AG08395 (cell line): ENCODE measurements at places on chromosomes 5 and 9.

DNA sequence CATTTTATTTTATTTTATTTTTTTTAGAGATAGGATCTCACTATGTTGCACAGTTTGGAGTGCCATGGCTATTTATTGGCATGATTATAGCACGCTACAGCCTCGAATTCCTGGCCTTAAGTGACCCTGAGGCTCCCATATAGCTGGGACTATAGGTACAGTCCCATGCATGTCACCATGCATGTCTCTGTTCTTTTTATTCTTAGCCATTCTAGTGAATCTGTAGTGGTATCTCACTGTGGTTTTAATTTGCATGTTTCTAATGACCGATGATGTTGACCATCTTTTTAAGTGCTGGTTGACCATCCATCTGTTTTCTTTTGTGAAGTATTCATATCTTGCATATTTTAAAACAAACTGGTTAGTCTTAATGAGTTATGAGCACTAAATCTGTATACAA is 76.1 kb downstream of the SLC44A1 start:
- no peak for DNase-seq

DNA sequence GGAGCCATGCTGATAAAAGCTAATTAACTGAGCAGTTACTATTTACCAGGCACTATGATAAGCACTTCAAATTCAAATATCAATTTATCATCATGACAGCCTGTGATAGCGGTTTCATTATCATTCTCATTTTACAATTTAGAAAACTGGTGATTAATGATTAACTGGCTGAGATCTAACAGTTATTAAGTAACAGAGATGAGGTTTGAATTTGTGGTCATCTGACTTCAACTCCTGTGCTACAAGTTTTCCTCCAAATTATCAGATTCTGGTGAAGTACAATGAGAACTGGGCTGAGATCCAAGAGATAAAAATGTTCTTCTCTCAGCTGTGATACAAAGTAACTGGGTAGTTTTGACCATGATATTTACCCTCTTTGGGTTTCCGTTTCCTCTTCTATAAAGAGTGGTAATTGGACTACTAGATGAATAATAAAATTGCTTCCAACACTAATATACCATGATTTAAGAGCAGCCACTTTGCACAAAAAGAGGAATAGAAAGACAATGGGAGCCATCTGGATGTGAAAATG is 74.5 kb upstream of the CCNG1 start:
- DNase-seq = no peak

GRCh38 chr5:153429761-153430380 is 60.6 kb upstream of the GRIA1 start:
- DNase-seq = no peak

GRCh38 chr9:98449871-98450270 is 194.4 kb upstream of the TBC1D2 start:
- no peak for DNase-seq

DNA sequence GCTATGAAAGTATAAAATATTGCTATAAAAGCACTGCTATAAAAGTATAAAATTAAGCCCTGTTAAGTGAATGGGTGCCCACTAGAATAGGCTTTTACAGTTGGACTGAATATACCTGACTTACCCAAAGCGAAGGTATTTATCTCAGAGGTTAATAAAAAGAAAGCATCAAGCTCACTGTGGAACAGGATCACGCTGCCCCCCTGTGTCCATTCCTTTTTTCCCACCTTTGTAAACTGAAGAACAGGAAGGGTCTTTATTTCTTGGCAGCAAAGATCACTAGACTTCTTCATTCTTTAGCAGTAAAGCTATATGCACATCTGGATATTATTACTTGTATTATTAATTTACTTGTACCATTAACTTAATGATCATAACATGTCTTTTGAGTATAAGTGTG is 22.1 kb upstream of the PLPP6 start:
- DNase-seq = peak; percentile 13

DNA sequence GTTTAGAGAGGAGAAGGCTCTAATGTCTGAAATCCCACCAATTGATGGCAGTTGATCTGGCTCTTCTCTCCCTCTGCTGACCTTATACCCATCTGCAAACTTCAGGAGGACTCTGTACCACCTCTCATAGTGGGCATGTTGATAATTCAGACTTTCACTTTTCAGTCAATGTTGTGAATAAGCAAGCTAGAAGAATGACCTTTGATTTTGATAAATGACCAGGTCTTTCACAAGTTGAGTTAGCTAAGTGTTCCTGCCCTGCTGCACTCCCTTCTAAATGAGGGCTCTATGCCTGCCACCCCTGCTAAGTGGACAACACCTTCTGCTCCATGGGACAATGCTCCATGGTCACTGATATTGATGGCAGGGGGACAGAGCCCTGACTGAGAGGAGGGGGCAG is 74.7 kb downstream of the SPRY4 start:
- no peak for DNase-seq

DNA sequence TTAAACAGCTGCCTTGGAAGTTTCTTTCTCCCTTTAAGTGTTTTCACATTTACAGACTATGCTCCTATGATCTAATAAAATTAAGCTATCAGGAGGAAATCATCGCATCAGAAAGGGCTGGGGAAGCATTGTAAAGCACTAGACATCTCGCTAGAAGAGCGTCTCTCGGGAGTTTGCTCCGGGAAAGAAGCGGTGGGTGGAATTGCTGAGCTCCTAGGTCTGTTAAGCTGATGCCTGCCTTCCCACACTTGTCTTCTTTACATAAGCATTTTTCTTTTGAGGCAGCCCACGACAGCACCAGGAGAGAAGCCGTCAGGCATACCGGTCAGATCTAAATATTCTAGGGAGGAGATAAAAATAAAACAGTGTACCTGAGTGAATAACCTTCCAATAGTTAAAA is 541.7 kb upstream of the TUSC1 start:
- DNase-seq = no peak

DNA sequence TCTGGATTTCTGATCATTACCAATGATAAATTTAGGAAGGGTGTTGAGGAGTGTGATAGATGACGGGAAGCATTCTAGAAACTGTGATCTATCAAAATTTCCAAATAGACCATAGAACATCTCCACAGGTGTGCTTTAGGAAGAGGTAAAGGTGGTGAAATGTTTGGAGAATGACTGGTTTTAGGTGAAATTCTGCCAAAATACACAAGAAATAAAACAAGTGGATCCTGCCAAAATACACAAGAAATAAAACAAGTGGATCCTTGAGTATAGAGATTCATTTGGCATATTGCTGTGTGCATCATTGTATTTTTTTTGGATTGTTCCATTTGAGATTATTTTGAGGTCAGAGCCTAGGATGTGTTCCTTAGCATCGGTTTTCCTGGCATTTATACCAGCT is 88.3 kb upstream of the CTNND2 start:
- no peak for DNase-seq

- DNase-seq = no peak
Measured at GRCh38 chr9:106632621-106633020, 230.3 kb upstream of the ZNF462 start.

DNA sequence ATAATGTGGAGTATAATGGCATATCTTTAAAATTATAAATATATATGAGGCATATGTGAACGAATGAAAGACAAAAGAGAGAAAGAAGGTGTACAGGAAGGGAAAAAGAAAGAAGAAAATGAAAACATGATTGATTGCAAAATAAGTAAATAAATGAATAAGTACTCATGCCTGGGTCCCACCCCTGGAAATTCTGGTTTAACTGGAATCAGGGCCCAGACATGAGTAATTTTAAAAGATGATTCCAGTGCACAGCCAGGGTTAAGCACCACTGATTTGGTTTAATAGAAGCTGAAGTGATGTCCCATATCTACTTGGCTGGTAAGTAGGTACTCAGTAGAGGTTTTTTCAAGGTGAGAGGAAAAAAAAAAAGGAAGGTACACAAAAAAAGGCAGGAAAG is 34.0 kb upstream of the HOMER1 start:
- no peak for DNase-seq

DNA sequence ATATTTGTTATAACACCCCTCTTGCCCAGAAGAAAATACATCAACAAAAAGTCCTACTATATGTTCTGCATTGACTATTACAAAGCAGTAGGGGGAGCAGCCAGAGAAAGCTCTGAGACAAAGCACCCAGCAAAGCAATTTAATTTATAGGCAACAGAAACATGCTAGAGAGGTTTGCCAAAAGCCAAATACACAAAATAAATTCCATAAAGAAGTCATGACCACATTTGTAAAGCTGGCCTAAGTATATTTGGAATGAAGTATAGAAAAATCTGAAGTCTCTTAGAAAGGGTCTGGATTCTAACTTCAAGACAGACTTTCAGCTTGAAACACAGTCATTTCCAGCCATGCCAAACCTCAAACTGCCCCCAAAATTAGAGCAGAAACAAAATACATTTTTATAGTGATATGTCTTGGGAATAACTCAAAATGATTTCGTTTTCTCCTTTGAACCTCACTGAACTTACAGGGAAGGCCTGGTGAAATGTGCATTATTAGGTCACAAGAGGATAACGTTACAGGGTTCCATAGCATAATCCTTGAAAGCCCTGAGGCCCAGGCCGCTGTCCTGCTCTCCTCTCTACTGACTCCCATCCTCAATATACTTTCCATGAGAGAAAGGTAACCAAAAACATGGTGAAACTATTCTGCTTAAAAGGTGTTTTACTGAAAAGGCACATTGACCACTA is 451.8 kb downstream of the RAB3C start:
- peak; percentile 41 for DNase-seq

GRCh38 chr5:168987543-168988300 is 313.2 kb downstream of the SLIT3 start:
- peak; percentile 62 for DNase-seq

- DNase-seq = no peak
Measured at GRCh38 chr5:171700318-171700912, 85.2 kb upstream of the SMIM23 start.

GRCh38 chr5:6583049-6583880 is 49.6 kb downstream of the NSUN2 start:
- DNase-seq = peak; percentile 61

- peak; percentile 42 for DNase-seq
Measured at GRCh38 chr5:61228691-61229280, 66.5 kb upstream of the SMIM15 start.

- no peak for DNase-seq
Measured at GRCh38 chr5:62305358-62305714, 670 bp upstream of the KIF2A start.

DNA sequence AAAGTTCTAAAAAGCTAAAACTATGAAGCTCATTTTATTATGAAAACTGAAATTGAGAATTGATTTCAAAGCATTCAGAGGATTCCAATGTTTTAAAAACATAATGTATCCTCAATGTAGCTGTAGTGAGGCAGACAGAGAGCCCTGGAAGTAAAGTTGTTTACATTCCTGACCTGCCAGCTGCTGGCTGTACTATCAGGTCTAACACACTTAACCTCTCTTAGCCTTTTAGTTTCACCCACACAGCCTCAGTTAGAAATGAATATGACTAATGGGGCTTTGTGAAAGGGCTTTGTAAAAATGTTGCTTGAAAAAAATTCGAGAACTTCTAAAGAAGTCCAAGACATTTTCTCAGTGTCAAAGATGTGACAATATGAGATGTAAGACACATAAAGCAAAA is 122.6 kb downstream of the FBXL17 start:
- DNase-seq = peak; percentile 35

- no peak for DNase-seq
Measured at GRCh38 chr5:84378961-84379360, 5.7 kb downstream of the EDIL3 start.

DNA sequence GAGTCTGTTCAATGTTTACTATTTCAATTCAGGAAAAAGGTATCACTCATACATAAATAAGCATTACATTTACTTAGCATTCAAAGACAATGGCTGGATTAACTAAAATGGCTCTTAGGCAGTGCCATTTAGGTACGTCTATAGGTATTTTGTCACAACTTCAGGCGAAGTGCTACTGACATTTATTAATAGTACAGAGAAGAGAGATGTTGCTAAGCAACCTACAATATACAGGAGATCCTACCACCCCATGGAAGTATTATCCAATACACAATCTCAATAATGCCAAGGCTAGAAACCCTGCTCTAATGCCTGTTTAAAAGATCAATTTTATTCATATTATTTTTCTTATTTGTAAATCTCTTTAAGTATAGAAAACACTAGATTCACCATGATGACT is 76.0 kb downstream of the UBAP2 start:
- no peak for DNase-seq

GRCh38 chr5:127998950-127999615 is 84.5 kb upstream of the SLC12A2 start:
- no peak for DNase-seq

- no peak for DNase-seq
Measured at GRCh38 chr5:135473956-135474670, 22.0 kb upstream of the TIFAB start.

- no peak for DNase-seq
Measured at GRCh38 chr9:80648336-80648735, 1041.0 kb downstream of the TLE1 start.

- DNase-seq = no peak
Measured at GRCh38 chr5:65264420-65264819, 217.3 kb downstream of the ADAMTS6 start.

- DNase-seq = peak; percentile 64
Measured at GRCh38 chr9:84697509-84698114, 28.1 kb downstream of the NTRK2 start.

GRCh38 chr9:136306211-136307208 is 2.6 kb upstream of the CCDC187 start:
- DNase-seq = no peak

DNA sequence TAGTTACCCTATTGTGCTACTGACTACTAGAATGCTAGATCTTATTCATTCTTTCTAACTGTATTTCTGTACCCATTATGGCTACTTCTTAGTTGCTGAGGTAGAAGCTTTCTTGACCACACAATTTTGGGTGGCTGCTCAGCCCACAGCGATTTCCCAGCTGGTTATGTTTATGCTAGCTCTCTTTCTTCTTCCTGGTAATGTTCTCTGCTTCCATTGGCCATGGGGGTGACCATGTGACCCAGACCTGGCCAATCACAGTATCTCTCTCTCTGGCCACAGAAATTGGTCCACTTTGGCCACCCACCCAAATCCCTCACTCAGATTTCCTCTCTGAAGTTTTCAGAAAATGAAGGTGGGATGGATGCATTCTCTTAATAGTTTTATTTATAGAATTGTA is 427.9 kb upstream of the CLINT1 start:
- no peak for DNase-seq

DNA sequence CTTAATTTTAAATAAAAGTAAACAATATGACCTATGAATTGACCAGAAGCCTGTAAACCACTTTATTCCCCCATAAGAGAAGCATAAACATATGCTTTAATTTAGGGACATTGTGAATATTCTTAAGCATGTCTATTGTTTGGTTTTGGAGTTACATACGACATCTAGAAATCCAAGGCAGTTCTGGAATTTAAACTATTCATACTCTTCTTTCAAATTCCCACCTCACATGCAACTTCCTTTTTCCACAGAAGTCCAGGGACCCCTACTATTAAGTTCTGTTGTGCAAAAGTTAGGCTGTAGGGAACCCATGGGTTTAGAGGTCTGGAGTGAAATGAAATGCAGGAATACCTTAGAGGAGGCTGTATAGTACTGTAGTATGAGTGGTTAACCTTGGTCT is 2.1 kb downstream of the RIC1 start:
- no peak for DNase-seq
